ENCODE measurements at places on chromosomes 12 and 14. TPM values are rescaled to one million over a fixed set of nuclear protein-coding genes. Genes with fewer than 3 reads are reported as not detected.

DNA sequence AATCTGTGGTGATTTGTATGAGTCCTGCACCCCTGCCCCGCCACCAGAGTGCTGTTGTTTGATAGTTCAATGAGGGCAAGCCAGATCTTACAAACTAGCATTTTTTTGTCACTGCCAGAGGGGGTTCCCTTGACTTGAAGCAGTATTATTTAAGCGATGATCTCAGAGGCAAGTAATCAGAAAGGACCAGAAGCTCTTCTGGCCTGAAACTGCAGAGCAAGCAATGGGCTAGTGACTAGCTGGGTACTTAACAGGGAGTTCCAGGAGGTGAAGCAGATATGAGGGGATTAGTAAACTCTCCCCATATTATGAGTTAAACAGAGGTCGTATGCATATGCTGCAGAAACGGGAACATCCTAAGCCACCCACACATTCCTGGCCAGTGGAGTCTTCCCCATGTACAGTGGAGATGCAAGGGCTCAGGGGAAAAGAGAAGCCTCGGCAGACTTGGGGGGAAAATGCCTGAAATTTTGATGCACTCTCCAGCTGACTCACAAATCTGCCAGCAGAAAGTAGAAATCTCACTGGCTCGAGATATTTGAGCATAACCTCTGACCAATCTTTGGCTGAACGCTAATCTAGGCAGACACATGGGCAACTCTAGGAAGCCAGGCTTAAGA, 8.3 kb upstream of the CRACR2A start:
- no peaks in the 10 kb centered on the region for H3K4me1 ChIP-seq
- H3K27me3 ChIP-seq, result no peaks in the 10 kb centered on the region
- H3K27ac ChIP-seq, result no peak overlapping the region
- no peaks in the 10 kb centered on the region for H3K36me3 ChIP-seq
- no peak for DNase-seq

- DNase-seq, result no peak
- no peaks in the 10 kb centered on the region for H3K36me3 ChIP-seq
- H3K27me3 ChIP-seq, result no peaks in the 10 kb centered on the region
- H3K4me3 ChIP-seq, result no peak overlapping the region
- H3K4me1 ChIP-seq, result peaks cover 27% of the 10 kb centered on the region
Measured at GRCh38 chr12:26116829-26117715, 7.8 kb downstream of the BHLHE41 start.

The INTS13 gene
- 67.8 TPM for total RNA-seq

- H3K4me3 ChIP-seq, result no peak overlapping the region
- H3K4me1 ChIP-seq, result no peaks in the 10 kb centered on the region
- H3K36me3 ChIP-seq, result no peaks in the 10 kb centered on the region
Measured at GRCh38 chr14:52304248-52304904, 9.7 kb upstream of the PTGER2 start.

The GRIP1 gene
- 8.2 TPM for total RNA-seq

The VRTN gene
- not detected for total RNA-seq

DNA sequence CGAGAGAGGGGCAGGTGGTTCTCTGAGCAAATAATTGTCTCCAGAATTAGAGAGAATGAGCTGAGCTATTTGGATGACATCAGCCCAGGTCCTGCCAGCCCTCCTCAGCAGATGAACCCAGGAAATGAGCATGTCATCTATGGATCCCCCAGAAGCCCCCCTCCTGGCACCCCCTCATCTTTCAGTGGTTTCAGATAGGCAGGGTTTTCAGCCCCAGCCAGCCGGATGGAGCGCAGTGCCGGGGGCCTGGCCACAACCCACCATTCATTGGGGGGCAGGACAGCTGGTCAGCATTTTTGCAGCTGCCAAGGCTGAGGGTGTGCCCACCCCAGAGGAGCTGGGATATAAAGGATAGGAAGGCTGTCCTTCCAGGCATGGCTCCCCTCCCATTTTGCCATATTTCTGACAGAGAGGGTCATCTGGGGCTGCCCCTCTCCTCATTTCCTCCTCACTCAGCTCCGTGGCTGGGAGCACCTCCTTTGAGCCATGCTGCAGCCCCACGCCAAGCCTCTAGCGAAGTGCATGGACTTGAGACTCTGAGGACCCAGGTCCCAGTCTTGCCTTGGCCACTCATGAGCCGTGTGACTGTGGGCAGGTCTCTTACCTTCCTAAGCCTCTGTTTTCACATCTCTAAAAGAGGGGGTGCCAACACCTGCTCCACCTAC, 6.0 kb upstream of the KRT71 start:
- H3K27me3 ChIP-seq, result peaks cover 25% of the 10 kb centered on the region
- no peak overlapping the region for H3K27ac ChIP-seq
- no peak overlapping the region for H3K4me3 ChIP-seq
- no peak for DNase-seq

DNA sequence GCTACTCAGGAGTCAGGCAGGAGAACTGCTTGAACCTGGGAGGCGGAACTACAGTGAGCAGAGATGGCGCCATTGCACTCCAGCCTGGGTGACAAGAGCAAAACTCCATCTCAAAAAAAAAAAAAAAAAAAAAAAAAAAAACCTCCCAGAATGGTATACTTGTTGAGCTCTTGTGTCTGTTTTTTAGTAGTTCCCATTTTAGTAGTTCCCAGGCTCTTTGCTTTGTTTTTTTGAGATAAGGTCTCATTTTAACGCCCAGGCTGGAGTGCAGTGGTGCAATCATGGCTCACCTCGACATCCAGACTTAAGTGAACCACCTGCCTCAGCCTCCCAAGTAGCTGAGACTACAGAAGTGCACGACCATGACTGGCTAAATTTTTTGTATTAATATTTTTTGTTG, 13.4 kb downstream of the ATXN2 start:
- no peaks in the 10 kb centered on the region for H3K4me1 ChIP-seq
- H3K4me3 ChIP-seq, result no peak overlapping the region
- no peaks in the 10 kb centered on the region for H3K27me3 ChIP-seq
- DNase-seq, result no peak
- H3K36me3 ChIP-seq, result peaks cover 14% of the 10 kb centered on the region
- peak overlapping the region; percentile 12 for H3K27ac ChIP-seq

The SERPINA9 gene
- total RNA-seq, result not detected

DNA sequence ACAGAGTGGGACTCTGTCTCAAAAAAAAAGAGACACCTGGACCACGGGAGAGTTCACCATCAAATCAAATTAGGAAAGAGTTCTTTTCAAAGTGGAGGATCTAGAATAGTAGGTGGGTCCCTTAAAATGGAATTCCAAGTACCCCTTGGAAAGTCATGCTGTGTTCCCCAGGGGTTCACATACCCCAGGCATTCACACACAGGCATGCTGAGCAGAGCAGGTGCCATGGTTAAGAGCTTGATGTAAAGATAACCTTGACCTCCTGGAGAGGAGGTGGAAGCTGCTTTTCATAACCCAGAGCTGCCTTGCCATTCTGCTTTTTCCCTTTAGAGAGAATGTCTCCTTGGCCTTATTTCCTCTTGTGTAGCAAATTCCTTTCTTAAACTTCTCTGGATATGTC, 14.2 kb upstream of the SRSF5 start:
- no peak for DNase-seq
- no peak overlapping the region for H3K27ac ChIP-seq
- no peak overlapping the region for H3K4me3 ChIP-seq
- H3K4me1 ChIP-seq, result no peaks in the 10 kb centered on the region

DNA sequence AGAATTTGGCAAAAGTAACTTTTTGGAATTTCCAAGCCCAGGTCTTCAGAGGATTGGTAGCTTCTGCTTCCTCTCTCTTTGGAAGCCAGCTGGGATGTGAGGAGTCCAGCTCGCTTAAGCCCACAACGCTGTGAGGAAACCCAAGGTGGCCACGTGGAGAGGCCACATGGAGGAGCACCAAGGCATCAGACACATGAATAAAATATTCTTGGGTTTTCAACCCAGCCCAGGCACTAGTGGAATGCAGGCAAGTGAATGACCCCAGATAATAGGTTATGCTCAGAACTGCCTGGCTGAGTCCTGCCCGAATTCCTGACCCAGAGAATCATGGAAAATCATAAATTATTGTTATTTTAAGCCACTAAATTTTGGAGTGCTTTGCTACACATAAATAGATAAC, 119.7 kb upstream of the PARP11 start:
- H3K4me1 ChIP-seq, result no peaks in the 10 kb centered on the region
- no peak overlapping the region for H3K4me3 ChIP-seq
- peaks cover 47% of the 10 kb centered on the region for H3K27me3 ChIP-seq
- no peak for DNase-seq

- H3K36me3 ChIP-seq, result no peaks in the 10 kb centered on the region
- no peak overlapping the region for H3K4me3 ChIP-seq
- H3K27me3 ChIP-seq, result no peaks in the 10 kb centered on the region
- peaks cover 1% of the 10 kb centered on the region for H3K4me1 ChIP-seq
- no peak for DNase-seq
Measured at GRCh38 chr12:3224530-3224903, 147.3 kb downstream of the TSPAN9 start.

DNA sequence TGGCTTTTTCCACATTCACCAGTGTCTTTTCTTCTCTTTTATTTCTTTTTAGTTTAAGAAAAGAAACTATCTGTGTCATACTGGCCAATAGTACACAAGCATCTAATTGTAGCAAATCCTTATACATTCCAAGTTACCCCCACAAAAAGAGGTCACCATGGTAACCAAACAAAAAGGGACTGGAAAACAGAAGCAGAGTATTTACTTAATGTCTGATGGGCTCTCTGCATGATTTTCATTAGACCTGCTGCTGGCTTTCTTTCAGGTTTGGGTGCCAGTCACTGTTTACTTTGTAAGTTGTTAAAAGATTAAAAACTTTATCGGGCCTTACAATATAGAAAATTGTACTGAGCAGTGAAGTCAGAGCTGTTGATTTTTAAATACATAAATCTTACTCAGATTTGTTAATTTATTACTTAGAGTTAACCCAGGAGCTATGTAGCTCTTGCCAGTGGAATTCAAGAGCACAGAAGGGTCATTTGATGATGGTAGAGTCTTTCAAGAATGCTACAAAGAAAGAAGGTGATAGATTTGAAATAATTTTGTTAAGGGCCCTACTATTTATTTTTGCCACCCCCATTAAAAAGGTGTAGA, 123.9 kb downstream of the BRMS1L start:
- H3K27ac ChIP-seq, result no peak overlapping the region
- H3K4me3 ChIP-seq, result no peak overlapping the region
- no peaks in the 10 kb centered on the region for H3K4me1 ChIP-seq
- H3K27me3 ChIP-seq, result no peaks in the 10 kb centered on the region

The SLCO1C1 gene
- not detected for total RNA-seq

Data from MCF 10A (cell line).